Kidney capillary endothelial cell (primary cell): ENCODE measurements at places on chromosomes 2 and 18.

GRCh38 chr2:203728321-203728720 lies 21.9 kb downstream of the CD28 start:
- no peak for DNase-seq

- DNase-seq = no peak
Measured at GRCh38 chr2:74072565-74072964, 75.1 kb downstream of the BOLA3 start.

- no peak for DNase-seq
Measured at GRCh38 chr2:44951714-44952113, 10.2 kb downstream of the SIX3 start.

- no peak for DNase-seq
Measured at GRCh38 chr2:148885209-148885608, 10.2 kb downstream of the KIF5C start.

DNA sequence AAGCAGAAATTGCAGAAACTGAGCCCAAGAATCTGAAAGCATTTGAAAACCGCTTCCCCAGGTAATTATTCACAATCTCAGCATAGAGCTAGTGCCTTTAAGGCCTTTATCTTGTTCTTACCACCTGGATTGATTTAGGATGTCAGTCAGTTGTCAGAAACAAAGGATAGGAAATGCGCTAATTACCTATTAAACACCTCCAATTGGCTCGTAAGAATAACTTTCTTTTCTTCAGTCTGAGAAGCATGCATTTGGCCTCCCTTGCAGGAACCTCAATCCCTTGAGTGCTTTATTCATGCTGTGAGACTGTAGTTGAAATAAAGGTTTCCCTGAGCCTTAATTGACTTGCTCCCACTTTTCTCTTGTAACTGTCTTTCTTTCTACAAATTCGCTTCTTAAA lies 400.3 kb upstream of the LRATD1 start:
- no peak for DNase-seq

- DNase-seq = no peak
Measured at GRCh38 chr2:144545787-144546186, 25.9 kb upstream of the ZEB2 start.

DNA sequence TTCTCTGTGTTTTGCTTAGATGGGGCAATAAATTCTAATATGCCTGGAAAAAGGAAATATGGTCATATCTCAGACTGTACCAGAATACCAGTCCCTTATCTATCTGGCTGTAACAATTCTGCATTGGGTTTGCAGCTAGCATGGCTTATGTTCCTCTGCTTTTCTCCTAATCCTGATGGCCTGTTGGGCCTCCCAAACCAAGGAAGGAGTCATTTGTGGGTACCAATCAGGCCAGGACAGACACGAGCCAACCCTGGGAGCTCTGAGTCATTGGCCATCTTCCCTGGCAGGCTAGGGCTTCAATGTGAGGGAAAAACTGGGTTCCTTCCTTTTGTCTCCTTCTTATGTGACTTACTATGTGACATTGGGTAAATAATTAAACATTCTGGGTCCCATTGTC lies 12.0 kb downstream of the SMARCAL1 start:
- DNase-seq = no peak

DNA sequence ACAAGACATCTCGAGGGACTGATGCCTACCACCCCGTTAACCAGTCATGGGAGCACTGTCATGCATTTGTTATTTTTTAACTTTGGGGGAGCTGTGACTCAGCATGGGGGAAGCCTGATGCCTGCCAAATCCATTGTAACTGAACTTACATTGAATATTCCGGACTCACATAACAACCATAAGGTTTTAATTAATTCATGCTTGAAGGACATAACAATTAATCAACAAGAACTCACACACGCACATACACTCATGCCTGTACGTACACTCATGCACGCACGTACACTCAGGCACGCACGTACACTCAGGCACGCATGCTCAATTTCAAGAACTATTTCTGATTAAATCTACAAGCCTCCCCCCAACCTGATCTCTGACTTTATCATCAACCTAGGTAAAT lies 1639.1 kb downstream of the SUCLG1 start:
- DNase-seq = no peak

GRCh38 chr2:98324181-98324580 lies 22.1 kb upstream of the CNGA3 start:
- no peak for DNase-seq

- no peak for DNase-seq
Measured at GRCh38 chr2:228681426-228681825, 499.9 kb upstream of the SPHKAP start.

GRCh38 chr2:136001131-136001530 lies 15.7 kb upstream of the DARS1 start:
- no peak for DNase-seq

- no peak for DNase-seq
Measured at GRCh38 chr18:52897611-52898484, 557.9 kb downstream of the DCC start.

GRCh38 chr2:104262714-104263113 lies 591.2 kb upstream of the POU3F3 start:
- no peak for DNase-seq

- DNase-seq = no peak
Measured at GRCh38 chr2:28600181-28600580, 104.3 kb downstream of the PLB1 start.
